ENCODE measurements at places on chromosomes 3 and 15.
A peak's percentile ranks its signal among the peaks of the same experiment; 100 is the strongest.

DNA sequence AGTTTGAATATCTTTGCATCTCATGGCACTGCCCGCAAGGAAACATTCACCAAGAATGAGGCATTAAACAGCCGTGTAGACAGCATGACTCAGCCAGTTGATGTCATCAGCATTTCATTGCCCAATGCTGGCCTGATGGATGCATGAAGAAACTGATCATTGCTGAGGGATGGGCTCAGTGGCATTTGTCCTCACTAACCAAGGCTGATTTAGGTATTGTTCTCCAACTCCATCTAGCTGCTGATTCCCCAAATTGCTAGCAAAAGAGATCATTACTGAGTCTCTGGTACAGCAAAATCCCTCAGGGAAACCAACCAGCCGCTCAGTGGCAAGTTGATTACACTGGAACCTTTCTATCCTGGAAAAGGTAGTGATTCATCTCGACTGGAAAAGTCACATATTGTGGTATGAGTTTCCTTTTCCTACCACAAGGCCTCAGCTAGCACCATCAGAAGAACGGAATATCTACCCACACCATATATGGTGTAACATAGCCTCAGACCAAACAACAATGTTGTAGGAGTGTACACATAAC, 186.5 kb upstream of the GAP43 start:
- no peak for DNase-seq

GRCh38 chr15:92807971-92808571, 92.1 kb upstream of the CHD2 start:
- peak; percentile 68 for DNase-seq

DNA sequence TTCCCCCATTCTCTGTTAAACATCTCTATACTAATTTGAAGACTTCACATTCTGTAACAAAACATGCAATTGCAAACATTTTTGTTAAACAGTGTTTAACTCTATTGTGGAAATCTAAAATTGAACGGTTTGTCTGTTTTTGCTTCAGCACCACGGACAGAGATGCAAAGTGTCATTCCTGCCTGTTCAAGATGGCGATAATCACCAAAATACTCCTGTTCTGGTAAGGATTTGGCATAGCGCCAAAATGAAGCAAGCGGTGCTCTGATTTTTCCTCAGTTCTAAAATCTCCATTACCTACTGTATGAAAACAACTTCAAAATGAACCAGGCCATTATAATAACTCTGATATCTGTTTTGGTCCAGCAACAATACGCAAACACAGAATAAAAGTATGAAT, 129.7 kb upstream of the TUSC7 start:
- no peak for DNase-seq

DNA sequence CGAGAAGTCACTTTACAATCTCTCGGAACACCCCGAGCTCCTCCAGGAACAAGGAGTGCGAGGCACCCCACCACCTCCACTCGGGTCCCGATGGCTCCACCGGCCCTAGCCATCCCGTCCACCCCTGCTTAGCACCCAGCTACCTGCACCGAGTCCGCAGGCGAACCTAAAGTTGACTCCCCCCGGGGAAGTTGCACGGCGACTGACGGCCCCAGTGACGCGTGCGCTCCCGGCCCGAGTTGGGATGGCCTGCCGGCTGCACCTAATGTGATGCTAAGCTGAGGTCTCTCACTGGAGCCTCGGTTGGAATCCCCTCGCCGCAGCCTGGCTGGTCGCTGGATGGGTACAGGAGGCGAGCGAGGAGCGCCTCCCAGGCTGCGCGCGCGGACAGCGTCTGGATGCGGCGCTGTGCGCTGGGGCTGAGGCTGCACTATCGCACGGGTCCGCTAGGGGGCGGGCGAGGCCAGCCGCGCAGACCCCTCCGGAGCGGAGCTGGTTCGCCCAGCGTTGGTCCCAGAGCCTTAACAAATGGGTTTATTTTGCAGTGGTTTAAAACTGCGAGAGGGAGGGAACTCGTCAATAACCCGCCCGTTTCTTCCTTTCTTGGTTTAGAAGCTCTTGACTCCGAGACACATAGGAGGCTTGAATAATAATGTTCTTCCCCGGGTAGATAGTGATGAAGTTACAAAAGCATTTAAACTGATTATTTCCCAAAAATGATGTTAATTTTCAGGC, at the start of gene OXTR:
Gene OXTR (minus strand): TSS at position 526 of the 735 bp plus-strand sequence. CDS start 1,426 bp downstream, outside the sequence.
- peak; percentile 71 for DNase-seq

- no peak for DNase-seq
Observed at GRCh38 chr3:106348139-106348690, 479.4 kb upstream of the CBLB start.

DNA sequence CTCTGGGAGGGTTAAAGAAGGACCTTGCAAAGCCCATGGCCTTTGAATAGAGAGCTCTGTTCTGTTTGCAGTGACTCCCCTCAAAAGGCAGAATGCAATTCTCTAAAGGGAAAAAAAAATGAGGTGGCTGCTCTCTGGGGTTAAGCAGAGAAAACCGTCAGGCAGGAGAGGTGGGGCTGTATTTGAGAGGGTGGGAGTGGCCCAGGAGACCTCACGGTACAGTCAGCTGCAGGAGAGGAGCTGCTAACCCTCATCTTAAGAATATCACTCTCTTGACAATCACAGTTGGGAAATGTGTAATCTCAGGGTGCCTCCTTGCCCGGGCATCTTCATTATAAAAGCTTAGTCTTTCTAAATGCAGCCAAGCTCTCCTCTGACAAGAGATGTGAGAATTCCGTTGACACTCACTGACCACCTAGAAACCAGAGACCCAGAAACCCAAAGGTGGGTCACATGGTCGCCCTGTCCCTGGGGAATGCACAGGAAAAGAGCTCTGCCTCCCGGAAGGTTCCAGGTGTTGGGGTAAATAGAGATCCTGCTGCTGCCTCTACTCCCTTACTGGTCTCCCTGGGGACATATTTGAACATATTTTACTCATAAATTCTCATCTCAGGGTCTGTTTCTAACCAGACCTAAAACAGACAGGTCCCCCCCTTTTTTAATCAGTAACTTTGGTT, 159.1 kb upstream of the CTDSPL start:
- no peak for DNase-seq

- no peak for DNase-seq
Observed at GRCh38 chr3:116886202-116886893, 176.8 kb downstream of the TUSC7 start.

GRCh38 chr15:101497017-101497416, 7.5 kb upstream of the PCSK6 start:
- DNase-seq: no peak

DNA sequence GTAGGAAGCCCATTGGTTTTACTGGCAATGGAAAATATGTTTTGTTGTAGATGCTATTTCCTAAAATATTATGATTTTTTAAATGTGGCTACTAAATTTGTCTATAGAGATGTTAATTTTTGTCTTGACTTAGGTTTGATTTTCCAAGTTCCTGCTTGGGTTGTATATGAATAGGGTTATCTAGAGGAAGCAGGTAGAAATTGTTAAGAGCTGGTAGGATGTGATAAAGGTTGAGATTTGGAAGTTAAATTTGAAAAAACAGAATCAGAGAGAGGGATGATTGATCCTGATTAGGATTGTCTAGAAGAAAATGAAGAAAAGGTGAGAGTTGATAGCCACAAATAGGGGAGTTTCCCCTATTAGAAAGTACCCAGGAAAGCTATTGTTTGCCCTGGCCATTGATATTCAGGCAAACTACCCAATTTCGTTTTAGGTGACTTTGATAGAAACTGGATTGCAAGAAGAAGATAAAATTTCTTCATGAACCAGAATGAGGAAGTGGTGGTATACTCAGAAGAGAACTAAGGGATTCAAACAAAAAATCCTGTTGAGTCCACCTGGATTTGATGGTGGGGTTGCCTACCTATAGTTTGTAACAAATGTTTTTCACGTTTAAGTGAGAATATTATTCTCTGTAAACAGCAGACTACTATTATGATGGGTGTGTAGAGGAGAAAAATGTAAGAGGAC, 91.2 kb upstream of the PHLDB2 start:
- DNase-seq: no peak

- DNase-seq: peak; percentile 39
Observed at GRCh38 chr15:100778831-100779288, 100.8 kb upstream of the ALDH1A3 start.

- peak; percentile 28 for DNase-seq
Observed at GRCh38 chr15:66932634-66933024, 132.8 kb upstream of the SMAD3 start.

- no peak for DNase-seq
Observed at GRCh38 chr3:121896823-121897222, 2.6 kb downstream of the SLC15A2 start.

DNA sequence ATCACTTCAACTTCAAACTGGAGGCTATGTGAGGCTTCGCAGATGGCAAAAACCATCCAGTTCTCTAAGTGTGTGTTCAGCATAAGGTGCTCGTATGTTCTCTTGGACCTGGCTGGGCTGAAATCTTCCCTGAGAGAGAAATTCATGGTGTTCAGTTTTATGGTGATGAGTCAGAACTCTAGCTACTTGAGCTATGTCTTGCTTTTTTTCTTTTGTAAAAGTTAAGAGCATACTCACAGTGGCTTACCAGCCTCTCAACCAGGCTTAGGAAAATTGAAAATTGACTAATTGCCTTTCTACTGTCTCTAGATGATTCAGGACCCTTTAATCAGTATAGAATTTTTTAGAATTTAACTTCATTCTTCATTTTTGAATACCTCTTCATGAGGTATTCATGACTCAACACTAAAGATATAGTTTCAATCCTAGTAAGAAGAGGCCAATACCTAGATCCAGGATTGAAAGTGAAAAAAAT, 617.5 kb downstream of the TBL1XR1 start:
- no peak for DNase-seq

DNA sequence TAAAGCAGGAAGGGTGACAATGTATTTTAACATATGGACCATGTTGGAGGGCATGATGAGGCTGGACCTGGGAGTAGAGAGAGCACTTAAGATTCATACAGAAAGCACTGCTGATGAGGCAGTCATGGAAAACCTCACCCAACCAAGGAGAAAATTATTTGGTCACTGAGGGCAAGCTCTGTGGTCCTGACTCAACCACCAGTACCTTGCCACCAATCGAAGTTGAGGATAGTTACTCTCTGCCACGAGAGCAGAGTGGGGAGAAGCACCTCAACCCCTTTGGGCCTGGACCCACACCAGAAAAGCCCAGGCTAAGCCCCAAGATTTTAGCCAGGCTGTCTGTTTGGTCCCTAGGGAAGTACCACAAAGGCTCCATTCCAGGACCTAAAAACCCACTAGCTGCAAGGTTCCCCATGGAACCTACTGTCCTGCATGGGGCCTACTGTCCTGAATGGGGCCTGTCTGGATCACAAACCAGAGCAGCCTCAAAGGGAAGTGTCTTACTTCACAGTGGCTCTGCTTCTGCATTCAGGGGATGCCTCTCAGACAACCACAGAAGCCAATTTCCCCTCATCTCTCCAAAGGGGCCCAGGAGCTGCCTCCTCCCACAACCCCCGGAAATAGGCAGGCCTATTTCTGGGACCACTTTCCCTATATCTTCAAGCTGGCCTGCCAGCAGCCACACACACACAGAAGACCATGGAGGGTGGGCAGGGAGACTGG, 4.2 kb downstream of the CCDC71 start:
- no peak for DNase-seq

GRCh38 chr3:196210673-196211556, at the start of gene ZDHHC19:
TSS of gene ZDHHC19 (minus strand) at chr3:196211400. CDS start at chr3:196211315, 85 bp downstream.
- no peak for DNase-seq

DNA sequence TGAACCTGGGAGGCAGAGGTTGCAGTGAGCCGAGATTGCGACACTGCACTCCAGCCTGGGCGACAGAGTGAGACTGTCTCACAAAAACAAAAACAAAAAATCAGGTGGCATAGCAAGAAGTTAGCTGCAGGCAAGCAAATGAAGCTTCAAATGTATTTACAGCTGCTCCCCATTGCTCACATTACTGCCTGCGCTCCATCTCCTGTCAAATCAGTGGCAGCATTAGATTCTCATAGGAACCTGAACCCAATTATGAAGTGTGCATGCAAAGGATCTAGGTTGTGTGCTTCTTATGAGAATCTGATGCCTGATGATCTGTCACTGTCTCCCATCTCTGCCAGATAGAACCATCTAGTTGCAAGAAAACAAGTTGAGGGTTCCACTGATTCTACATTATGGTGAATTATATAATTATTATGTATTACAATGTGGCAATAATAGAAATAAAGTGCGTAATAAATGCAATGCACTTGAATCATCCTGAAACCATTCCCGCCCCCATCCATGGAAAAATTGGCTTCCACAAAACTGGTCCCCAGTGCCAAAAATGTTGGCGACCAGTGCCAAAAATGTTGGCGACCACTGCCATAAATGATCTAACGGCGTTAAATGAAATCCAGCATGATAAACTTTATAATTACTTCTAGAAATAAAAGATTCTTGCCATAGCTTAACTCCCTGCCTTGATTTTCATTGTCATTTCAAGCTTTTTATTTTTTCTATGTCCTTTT, 616.7 kb upstream of the NAALADL2 start:
- DNase-seq: no peak

- no peak for DNase-seq
Observed at GRCh38 chr3:181569356-181569940, 142.3 kb upstream of the SOX2 start.

DNA sequence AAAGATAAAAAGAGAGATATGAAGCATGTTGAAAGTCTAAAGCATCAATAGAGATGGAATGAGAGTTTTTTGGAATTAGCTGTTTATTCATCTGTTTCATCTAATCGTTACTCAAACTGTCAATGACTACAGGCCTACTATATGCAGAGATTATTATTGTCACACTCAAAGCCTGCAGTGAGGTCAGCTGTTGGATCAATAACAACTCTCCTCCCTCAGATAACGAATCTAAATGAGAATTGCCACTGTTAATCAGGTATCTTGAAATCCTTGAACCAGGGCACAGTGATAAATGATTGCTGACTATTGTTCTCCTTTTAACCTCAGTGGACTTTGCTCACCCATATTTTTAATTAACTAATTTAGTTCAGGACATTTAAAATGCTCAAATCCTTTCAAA, 192.3 kb upstream of the SGO1 start:
- no peak for DNase-seq

DNA sequence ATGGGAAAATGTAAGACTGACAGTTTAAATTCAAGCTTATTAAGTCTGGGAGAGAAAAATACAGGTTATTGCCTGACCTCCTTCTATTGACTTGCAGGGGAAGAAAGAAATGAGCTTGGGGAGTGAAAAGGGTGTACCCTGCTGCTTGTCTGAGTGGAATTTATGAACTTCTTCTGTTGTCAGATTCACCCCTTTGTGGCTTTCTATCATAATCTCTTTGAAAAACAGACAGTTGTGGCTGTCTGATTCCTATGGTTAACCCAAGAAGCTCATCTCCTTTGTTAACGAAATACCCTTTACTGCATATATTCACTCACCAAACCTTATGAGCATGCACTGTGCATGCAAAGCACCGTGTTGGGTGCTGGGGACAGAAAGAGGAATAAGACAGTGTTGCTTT, 22.5 kb downstream of the GPD1L start:
- DNase-seq: no peak

GRCh38 chr3:194395778-194396538, 3.1 kb downstream of the GP5 start:
- DNase-seq: no peak

- DNase-seq: no peak
Observed at GRCh38 chr3:142963516-142964448, at the start of gene PAQR9. TSS of gene PAQR9 (minus strand) at chr3:142963674. CDS start at chr3:142963336, 338 bp downstream.

- DNase-seq: no peak
Observed at GRCh38 chr3:87771337-87772192, 287.2 kb downstream of the CGGBP1 start.
